ENCODE measurements at places on chromosomes 12 and 14. TPM values are rescaled to one million over a fixed set of nuclear protein-coding genes. Genes with fewer than 3 reads are reported as not detected.

- no peak overlapping the region for H3K27ac ChIP-seq
- H3K4me3 ChIP-seq: no peak overlapping the region
- peaks cover 40% of the 10 kb centered on the region for H3K27me3 ChIP-seq
Measured at GRCh38 chr12:126734710-126735109, 1532.3 kb upstream of the TMEM132C start.

GRCh38 chr14:40318211-40318719 lies 886.0 kb upstream of the FBXO33 start:
- H3K36me3 ChIP-seq: no peaks in the 10 kb centered on the region
- no peaks in the 10 kb centered on the region for H3K4me1 ChIP-seq
- DNase-seq: no peak
- no peak overlapping the region for H3K4me3 ChIP-seq

The PPP1R36 gene
- polyA plus RNA-seq: 0.19 TPM

GRCh38 chr14:61558271-61558670 lies 137.0 kb upstream of the HIF1A start:
- H3K4me1 ChIP-seq: peaks cover 34% of the 10 kb centered on the region
- H3K4me3 ChIP-seq: no peak overlapping the region
- DNase-seq: no peak
- no peaks in the 10 kb centered on the region for H3K27me3 ChIP-seq
- H3K36me3 ChIP-seq: no peaks in the 10 kb centered on the region

DNA sequence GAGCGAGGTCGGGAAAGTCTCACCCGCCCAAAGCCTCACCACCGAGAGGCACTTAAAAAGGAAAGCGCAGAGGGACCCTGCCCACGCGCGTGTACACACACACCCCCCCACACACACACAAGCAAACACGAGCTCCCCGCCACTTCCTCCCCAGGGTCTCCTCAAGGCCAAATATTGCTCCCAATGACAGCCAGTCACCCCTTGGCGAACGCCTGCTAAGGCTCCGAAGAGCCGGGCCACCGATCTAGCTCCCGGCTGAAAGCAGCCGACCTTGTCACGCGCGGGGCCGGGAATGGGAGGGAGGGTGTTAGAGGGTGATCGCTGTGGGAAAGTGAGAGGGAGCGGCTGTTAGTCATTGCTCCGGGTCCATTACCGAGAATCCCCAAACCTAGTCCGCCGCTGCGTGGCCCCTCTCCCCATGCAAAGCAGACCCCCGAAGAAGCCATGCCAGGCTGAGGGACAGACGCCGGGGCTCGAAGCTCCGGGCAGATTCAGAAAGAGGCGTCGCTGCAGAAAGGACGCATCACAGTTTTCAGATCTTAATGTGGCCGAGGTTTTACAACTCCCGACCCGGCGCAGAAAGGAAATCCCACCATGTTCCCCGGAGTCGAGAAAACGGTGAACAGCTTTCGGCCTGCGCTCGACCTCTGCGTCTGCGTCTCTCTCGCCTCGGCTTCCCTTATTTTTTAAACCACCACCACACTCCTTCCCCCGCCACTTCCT lies 2.6 kb downstream of the BMP4 start:
- peak; percentile 65 for DNase-seq
- no peaks in the 10 kb centered on the region for H3K36me3 ChIP-seq
- H3K27ac ChIP-seq: peak overlapping the region; percentile 61
- H3K27me3 ChIP-seq: peaks cover 46% of the 10 kb centered on the region

The DAO gene
- 0.72 TPM for polyA plus RNA-seq

DNA sequence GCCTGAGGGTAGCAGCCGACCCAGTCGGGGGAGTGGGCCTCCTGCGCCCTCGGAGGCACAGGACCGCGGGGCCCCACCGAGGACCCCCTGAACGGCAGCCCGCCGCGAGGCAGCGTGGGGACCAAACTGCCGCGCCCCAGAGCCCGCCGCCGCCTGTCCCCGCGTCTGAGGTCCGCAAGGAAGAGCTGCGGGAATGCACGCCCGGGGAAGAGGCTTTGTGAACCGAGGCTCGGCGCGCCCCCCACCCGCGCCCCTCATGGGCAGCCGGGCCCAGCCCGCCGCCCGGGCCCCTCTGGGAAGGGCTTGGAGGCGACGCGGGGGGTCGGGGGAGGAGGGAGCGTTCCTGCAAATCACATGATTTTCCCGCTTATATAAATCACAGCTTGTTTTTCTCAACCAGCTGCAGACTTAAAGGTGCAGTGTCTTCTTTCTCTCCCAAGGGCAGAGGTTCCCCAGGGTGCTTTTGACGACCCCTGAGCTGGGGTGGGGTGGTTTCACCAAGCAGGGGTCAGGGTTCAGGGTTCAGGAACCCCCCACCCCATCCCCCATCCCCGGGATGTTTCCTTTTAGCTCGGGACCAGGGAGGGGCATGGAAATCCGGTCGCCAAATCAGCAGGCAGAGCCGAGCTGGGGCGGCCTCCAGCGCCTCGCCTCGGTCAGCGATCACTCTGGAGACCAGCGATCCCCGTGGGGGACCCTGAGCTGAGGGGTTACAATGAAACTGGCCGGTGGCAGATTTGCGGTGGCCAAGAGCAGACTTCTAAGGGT lies 44.7 kb upstream of the ATP23 start:
- DNase-seq: peak; percentile 60
- H3K27me3 ChIP-seq: no peaks in the 10 kb centered on the region
- H3K4me3 ChIP-seq: peak overlapping the region; percentile 28
- peaks cover 46% of the 10 kb centered on the region for H3K4me1 ChIP-seq
- peak overlapping the region; percentile 31 for H3K27ac ChIP-seq

GRCh38 chr12:4054630-4055029 lies 181.4 kb upstream of the PARP11 start:
- no peak overlapping the region for H3K4me3 ChIP-seq
- no peaks in the 10 kb centered on the region for H3K36me3 ChIP-seq
- peaks cover 84% of the 10 kb centered on the region for H3K27me3 ChIP-seq
- no peak overlapping the region for H3K27ac ChIP-seq
- H3K4me1 ChIP-seq: peaks cover 20% of the 10 kb centered on the region

- H3K27me3 ChIP-seq: no peaks in the 10 kb centered on the region
- no peak for DNase-seq
- H3K36me3 ChIP-seq: no peaks in the 10 kb centered on the region
- no peak overlapping the region for H3K27ac ChIP-seq
- no peak overlapping the region for H3K4me3 ChIP-seq
- peaks cover 17% of the 10 kb centered on the region for H3K4me1 ChIP-seq
Measured at GRCh38 chr12:54266852-54267251, 13.1 kb downstream of the CBX5 start.

The AICDA gene
- polyA plus RNA-seq: not detected

DNA sequence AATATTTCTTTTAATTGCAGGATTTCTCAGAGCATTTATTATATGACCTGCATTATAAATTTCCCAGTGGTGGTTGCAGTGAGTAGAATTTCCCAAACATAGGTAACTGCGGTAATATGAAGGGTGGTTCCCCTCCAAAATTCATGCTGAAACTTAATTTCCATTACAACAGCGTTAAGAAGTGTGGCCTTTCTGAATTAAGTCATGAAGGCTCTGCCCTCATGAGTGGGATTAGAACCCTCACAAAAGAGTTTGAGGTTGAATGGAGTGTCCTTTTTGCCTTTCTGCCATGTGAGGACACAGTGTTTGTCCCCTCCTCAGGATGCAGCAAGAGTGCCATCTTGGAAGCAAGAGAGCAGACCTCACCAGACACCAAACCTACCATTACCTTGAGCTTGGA lies 233.6 kb downstream of the KTN1 start:
- no peak overlapping the region for H3K27ac ChIP-seq
- DNase-seq: no peak
- no peaks in the 10 kb centered on the region for H3K36me3 ChIP-seq
- H3K4me3 ChIP-seq: no peak overlapping the region

The SYCP3 gene
- polyA plus RNA-seq: 0.76 TPM

The IFI27L2 gene
- polyA plus RNA-seq: 283 TPM

GRCh38 chr14:50123062-50123461 lies 6.7 kb upstream of the VCPKMT start:
- DNase-seq: no peak
- H3K4me3 ChIP-seq: no peak overlapping the region
- no peak overlapping the region for H3K27ac ChIP-seq
- H3K4me1 ChIP-seq: no peaks in the 10 kb centered on the region
- H3K36me3 ChIP-seq: peaks cover 18% of the 10 kb centered on the region

- H3K4me1 ChIP-seq: peaks cover 10% of the 10 kb centered on the region
- no peaks in the 10 kb centered on the region for H3K27me3 ChIP-seq
- H3K4me3 ChIP-seq: no peak overlapping the region
- H3K36me3 ChIP-seq: no peaks in the 10 kb centered on the region
Measured at GRCh38 chr14:104968153-104968527, 10.0 kb downstream of the AHNAK2 start.

- DNase-seq: no peak
- no peaks in the 10 kb centered on the region for H3K27me3 ChIP-seq
- H3K4me3 ChIP-seq: no peak overlapping the region
- H3K36me3 ChIP-seq: no peaks in the 10 kb centered on the region
- H3K27ac ChIP-seq: no peak overlapping the region
- H3K4me1 ChIP-seq: peaks cover 11% of the 10 kb centered on the region
Measured at GRCh38 chr12:116934908-116935705, 24.4 kb downstream of the FBXW8 start.

GRCh38 chr12:22598141-22598762 lies 26.7 kb upstream of the ETNK1 start:
- no peaks in the 10 kb centered on the region for H3K4me1 ChIP-seq
- no peak overlapping the region for H3K4me3 ChIP-seq
- no peak for DNase-seq
- no peak overlapping the region for H3K27ac ChIP-seq
- H3K27me3 ChIP-seq: no peaks in the 10 kb centered on the region

- H3K36me3 ChIP-seq: no peaks in the 10 kb centered on the region
- no peak overlapping the region for H3K4me3 ChIP-seq
- H3K4me1 ChIP-seq: no peaks in the 10 kb centered on the region
- H3K27ac ChIP-seq: no peak overlapping the region
Measured at GRCh38 chr12:27566159-27566558, 42.2 kb downstream of the PPFIBP1 start.

The MANSC1 gene
- polyA plus RNA-seq: 5.3 TPM

The LRTM2 gene
- not detected for polyA plus RNA-seq

DNA sequence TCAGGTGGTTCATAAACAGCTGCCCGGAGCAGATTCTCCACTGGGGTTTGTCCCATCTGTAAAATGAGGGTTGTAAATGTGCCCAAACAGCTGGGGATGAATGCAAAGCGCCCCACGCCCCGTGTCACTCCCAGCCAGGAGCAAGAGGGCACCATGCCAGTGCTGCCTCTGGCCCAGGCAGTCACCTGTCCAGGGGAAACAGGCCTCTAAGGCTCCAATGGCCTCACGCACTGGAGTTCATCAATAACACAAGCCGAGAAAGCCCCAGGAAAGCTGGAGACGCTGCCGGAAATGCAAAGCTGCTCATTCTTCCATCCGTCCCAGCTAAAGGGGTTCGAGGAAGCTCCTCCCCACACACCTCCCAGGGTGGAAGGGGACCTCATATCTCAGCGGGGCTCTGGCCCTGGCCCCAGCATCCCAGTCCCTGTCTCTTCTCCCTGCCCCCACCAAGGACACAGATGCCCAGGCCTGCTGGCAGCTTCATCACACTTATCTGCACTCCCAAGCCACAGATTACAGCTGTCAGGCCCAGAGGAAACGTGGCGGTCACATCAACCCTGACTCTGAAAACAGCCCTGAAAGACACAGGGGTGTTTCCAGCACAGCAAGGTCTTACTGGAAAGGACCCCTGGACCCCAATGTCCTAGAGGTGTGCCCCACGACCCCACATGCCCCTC lies 21.5 kb downstream of the SCARB1 start:
- no peak overlapping the region for H3K4me3 ChIP-seq
- H3K27me3 ChIP-seq: no peaks in the 10 kb centered on the region
- DNase-seq: no peak
- peaks cover 11% of the 10 kb centered on the region for H3K4me1 ChIP-seq
- no peaks in the 10 kb centered on the region for H3K36me3 ChIP-seq
- peak overlapping the region; percentile 54 for H3K27ac ChIP-seq

DNA sequence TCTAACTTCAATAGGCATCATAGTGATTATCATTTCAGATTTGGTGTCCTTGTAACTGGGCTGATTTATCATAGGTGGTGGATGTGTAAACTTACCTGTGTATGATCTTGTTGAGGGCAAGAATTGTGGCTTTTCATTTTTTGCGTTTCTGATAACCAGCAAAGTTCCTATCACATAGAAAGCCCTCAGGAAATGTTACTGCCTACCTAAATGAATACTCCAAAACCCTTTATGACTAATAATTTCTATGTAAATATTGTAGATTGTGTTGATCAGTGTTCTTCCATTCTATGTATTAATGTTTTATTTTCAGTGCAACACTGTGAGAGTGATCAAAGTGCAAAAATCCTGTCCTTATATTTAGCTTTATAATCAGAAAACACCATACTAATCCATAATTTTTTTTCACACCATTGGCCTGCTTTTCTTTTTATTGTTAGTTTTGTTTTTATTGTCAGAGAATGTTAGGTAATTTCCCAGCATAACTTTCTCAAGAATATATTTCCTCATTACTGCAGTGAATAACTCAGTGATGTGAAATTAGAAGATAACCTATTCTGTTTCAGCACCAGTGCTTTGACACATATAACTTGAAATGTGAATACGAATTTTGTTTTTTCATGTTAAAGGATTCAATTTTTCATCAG lies 94.1 kb downstream of the GPHN start:
- no peak overlapping the region for H3K4me3 ChIP-seq
- no peak overlapping the region for H3K27ac ChIP-seq
- DNase-seq: no peak
- no peaks in the 10 kb centered on the region for H3K36me3 ChIP-seq

DNA sequence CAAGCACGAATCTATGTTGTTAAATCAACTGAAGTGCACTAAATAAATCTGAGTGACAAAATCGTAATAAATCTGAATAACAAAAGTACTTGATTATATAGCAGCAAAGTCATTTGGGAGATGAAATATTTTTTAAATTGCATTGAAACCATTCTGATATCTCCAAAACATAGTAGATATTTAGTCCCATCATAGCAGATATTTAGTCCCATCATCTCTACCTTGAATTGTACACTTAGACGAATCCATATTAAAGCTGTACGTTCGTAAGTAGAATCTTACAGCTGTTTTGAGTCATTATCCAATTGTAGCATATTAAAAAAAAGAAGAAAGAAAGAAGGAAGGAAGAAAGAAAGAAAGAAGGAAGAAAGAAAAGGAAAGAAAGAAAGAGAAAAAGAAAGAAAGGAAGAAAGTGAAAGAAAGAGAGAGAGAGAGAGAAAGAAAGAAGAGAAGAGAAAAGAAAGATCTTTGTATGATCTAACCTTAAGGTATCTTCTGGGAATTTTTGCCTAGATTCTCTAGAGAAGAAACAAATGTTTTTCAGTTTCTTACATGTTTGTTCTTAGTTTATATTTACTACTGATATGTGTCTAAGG lies 2.6 kb downstream of the DCN start:
- DNase-seq: no peak
- no peaks in the 10 kb centered on the region for H3K27me3 ChIP-seq
- no peak overlapping the region for H3K4me3 ChIP-seq
- H3K4me1 ChIP-seq: no peaks in the 10 kb centered on the region
- H3K27ac ChIP-seq: peak overlapping the region; percentile 19

Data from cardiac muscle cell (in vitro differentiated cells and primary cell).